Activated CD4-positive, alpha-beta T cell treated with anti-CD3 and anti-CD28 coated beads for 4 hours (primary cell): ENCODE measurements at places on chromosomes 11 and 22.

- DNase-seq: no peak
Measured at GRCh38 chr11:2741006-2741376, 41.2 kb upstream of the KCNQ1OT1 start.

- DNase-seq: no peak
Measured at GRCh38 chr11:109140857-109141515, 281.0 kb upstream of the C11orf87 start.

- DNase-seq: no peak
Measured at GRCh38 chr11:35036639-35037038, 102.3 kb upstream of the CD44 start.

DNA sequence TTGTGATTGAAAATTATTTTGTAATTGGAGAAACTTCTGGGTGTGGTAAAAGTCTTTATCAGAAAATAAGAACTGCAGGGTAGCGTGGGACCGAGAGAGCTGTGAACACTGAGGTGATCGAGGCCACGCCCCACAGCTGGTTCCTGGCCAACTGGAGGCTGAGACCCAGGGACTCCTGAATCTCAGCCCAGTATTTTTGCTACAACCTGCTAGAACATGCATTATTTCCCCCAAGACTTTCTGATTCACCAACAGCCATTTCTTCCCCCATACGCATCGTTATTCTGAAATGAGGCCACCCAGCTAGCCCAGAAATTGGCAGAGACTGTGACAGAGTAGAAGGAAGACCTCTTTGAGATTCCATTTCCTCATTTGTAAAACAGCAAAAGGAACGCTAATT is 3.4 kb upstream of the FGF19 start:
- DNase-seq: no peak

- no peak for DNase-seq
Measured at GRCh38 chr11:58024601-58025091, 965 bp downstream of the OR9Q1 start.

DNA sequence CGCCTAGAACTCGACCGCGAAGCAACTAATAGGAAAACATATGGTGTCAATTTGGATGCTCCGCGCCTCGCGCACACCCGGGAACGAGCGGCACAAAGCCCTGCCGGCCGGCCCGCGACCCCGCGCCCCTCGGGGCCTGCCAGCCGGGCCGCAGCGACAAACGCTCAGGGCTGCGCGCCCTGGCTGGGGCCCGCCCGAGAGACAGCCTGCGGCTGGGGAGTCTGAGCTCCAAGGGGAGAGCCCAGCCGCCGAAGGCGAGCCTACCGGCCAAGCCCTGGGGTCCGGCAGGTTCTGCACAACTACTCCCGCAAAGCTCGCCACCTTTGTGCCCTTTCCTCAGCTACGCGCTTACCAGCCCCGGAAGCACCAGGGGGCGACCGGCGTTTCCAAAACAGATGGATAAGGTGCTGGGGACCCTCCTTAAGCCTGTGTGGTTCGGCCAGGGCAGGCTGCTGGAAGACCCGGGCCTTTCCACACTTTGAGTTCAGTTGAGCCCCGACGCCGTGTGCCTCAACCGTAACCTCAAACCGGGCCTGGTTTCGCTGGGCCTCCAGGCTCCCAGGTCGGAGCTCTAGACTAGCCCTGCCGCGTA is 6.0 kb downstream of the PAX6 start:
- no peak for DNase-seq

DNA sequence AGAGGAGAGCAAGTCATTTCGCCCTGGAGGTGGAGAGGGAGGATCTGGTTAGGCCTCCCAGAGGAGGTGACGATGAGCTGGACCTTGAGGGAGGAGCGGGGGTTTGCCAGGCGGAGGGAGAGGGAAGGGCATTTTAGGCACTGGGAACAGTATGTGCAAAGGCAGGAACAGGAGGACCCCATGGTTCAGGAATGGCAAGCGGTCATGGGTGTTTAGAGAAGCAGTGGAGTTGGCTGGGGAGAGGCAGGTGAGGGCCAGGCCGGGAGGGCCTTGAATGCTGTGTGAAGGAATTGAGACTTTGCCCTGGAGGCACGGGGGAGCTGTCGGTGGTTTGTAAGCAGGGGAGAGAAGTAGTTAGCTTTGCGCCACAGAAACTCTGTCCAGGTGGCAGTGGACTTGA is 10.3 kb downstream of the PRDM11 start:
- DNase-seq: no peak

DNA sequence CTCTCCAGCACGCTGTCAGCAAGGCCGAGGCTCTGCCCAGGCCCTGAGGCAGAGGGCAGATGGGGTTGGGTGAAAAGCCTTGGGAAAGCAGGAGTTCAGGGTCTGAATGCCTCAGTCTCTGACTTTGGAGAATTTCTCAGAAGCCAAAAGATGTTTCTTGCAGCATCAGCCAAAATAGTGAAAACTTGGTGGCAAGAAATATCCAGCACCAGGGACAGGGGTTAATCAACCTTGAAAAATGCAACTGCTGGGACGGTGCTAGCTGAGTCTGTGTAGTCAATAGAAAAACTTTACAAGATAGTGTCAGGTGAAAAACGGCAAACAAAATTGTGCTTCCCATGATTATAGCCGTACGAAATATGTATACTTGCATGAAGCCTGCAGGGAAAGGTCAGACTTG is 1.4 kb upstream of the ABCC8 start:
- DNase-seq: no peak

GRCh38 chr11:112439614-112440013 is 179.0 kb upstream of the PLET1 start:
- no peak for DNase-seq

DNA sequence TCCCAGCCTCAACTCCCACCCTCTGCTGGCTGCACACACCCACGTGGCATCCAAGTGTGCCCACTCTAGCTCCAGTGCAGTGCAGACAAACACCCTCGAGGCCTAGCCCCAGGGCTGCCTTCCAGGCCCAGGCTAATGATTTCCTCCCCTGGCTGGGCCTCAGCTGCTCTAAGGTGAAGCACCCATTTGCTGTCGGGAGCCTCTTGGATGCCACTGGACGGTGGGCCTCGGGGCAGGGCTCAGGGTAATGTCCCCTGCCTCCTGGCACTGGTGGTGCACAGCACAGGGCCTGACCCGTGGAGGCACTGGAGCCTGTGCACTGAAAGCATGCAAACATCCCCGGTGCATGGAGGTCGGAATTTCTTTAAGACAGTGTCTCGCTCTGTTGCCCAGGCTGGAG is 635.2 kb downstream of the TBC1D22A start:
- no peak for DNase-seq

GRCh38 chr22:45861259-45861658 is 115.7 kb downstream of the WNT7B start:
- no peak for DNase-seq

DNA sequence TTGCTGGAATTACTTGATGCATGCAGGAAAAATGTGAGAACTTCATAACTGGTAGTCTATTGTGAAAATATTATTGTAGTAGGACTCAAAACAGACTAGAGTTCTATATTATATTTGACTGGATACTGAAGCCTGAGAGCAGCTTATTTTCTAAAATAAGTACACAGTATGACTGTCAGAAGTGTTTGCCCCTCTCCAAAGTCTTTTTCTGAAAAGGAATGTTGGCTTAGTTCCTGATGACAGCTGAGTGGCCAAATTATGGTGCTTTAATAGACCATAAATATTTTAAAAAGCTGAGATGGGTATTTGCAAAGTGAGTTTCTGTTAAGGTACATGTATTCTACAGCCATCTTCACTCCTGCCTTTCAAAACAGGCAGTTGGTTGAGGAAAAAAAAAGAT is 13.1 kb downstream of the ZBED5 start:
- no peak for DNase-seq

DNA sequence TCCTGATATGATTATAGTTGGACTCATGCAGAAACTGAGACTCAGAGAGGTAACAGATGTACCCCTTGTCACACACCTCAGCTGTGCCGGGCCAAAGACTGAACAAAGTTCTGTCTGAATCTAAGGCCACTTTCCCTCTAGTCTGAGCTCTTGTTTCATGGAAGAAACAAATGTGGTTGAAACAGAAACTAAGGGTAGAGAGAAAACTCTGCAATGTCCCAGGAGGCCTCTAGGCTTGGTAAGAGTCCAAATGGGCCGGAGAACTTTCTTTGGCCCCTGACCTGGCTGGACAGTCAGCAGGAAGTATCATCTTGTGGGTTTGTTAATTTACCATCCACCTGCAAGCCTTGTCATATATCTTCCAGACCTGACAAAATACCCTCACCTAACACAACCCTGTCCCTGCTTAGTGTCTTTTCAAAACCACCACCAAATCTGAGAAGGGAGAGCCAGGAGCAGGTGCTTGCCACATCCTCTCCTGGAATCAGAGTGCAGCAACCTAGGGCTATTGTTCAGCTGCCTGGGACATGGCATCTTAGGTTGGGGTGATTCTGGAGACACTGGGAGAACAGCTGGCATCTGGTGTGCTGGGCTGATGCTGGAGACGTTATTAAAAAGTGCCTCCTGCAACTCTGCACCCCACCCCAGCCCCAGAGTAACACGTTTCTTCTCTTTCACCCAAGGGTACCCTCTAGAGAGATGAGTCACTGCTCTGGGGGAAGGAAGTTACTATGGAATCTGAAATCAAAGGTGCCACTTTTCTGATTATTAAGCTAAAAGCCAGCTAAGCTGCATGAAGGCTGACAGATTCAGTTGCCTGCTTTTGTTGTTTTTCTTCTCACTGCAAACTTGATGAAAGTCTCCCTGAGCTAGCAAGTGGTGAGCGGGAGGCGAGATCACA is 126.3 kb upstream of the TIMP3 start:
- no peak for DNase-seq

DNA sequence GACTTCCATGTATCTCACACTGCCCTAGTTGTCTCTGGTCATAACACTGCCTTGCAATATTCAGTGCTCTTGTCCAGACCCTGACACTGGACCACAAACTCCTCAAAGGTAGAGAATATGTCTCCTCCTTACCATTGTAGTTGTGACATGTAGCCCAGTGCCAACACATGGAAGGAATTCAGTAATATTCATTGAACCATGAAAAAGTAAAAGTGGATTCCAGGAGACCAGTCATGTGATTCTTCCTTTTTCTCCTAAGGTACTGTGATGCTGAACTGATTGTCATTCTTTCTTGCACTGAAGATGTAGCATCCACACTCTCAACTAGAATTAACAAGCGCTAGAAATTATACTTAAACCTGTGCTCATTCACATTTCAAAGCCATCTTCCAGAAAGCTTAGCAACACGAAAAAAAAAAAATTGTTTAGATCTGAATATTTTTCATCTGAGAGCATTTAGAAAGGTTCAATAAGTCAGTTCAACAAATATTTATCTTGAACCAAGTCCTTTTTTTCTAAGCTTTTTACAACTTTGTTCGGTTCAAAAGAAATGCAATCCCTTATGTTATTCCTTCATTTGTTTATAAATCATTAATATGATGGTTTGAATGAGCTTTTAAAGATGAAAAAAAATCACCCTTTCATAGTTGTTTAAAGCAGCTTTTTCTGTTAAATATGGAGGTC is 224.7 kb upstream of the BLID start:
- no peak for DNase-seq

GRCh38 chr22:21695430-21696085 is 29.7 kb downstream of the PPIL2 start:
- no peak for DNase-seq

DNA sequence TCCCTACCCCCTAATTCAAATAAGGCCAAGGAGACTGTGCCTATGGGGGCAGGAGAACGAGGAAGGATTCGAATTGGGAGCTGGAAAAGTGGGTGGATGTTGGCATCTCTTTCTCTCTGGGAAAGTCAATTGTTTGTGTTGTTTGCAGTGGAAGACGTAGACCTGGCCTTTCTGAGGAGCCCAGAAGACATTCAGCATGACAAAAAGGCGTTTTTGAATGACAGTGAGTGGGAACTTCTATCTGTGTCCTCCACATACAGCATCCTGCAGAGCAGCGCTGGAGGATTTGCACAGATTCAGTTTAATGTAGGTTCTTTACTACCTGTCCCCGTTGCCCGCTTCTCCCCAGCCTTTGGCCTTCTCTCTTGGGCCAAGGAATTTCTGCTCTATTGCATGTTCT is 28.2 kb downstream of the HTR3B start:
- no peak for DNase-seq

DNA sequence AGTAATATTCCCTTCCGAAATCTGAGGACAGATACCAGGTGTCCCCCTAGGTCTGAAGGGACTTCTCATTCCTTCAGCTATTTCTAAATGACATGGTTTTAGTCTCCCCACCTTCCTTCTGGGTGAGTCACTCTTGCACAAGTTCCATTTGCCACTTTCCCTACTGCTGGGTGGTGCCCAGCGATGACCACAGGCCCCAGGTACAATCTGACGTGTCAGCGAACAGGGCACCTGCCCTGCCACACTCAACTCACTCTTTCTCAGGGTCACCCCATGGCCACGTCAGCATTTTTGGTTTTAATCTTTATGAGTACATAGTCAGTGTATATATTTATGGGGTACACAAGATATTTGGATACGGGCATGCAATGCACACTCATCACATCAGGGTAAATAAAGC is 17.2 kb downstream of the POU2AF1 start:
- DNase-seq: no peak

DNA sequence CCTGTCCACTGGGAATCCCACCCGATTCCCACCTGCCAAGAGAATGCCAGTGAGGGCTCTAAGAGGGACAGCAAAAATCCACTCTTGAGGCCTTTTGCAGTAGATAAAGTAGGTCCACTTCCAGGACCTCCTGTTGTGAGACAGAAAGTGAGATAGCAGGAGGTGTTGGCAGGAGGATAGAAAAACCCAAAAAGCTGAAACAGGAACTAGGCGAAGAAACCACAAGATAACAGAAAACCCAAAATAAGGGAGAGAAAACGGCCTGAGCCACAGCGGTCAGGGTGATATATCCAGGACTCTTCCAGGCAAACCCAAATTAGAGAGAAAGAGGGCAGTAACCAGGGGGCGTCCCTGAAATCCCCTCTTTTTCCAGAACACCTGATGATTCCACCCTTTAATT is 79.7 kb upstream of the LINC01488 start:
- DNase-seq: no peak

- DNase-seq: no peak
Measured at GRCh38 chr22:24430431-24431308, 3.3 kb downstream of the ADORA2A start.

DNA sequence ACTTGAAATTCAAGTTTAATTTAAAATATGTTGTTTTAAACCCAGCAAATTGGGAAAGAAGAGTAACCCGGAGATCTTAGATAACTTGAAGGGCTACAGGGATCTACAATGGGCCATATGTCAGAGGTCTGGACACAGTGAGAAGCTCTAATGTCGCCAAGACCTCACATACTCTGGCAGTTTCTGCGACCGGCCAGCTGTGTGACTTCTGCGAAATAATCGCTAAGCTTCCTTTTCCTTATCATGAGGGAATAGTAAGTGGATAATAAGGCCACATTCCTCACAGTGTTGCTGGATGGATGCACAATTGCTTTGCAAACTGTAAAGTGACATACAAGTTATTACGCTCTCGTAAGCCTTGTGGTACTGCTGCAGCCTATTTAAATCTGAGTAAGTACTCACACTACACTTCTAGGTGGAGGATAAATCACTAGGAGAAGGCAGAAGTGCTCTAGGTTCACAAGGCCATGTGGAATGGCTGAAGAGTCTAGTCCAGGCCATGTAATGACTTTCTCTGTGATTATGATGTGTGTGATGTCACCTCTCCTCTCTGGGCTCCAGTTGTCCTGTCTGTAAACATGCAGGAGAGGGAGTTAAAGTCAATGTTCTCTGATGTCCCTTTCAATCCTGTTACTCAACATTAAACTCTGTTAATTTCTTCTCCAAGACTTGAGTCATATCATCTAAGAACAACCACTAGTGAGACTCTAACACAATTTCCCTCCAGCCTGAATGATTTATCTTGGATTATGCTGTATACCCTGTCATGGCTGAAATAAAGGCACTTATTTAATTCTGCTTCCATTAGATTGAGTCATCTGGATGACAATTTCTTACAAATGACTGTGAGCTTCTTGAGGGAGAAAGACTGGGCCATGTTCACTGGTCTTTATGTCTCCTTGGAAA is 192.6 kb upstream of the NARS2 start:
- DNase-seq: no peak
